HFFc6 (cell line): ENCODE measurements at places on chromosomes 2 and 18. TPM values are rescaled to one million over a fixed set of nuclear protein-coding genes. Genes with fewer than 3 reads are reported as not detected.

GRCh38 chr18:58268849-58269248 is 224.8 kb downstream of the NEDD4L start:
- H3K27ac ChIP-seq = peak overlapping the region; percentile 68; the same call in 1 of the 2 replicates
- H3K27me3 ChIP-seq = peaks cover 1% of the 10 kb centered on the region
- H3K36me3 ChIP-seq = no peaks in the 10 kb centered on the region; the same call in 1 of the 2 replicates
- no peak overlapping the region; the same call in 1 of the 2 replicates for H3K4me3 ChIP-seq
- H3K4me1 ChIP-seq = peaks cover 71% of the 10 kb centered on the region

DNA sequence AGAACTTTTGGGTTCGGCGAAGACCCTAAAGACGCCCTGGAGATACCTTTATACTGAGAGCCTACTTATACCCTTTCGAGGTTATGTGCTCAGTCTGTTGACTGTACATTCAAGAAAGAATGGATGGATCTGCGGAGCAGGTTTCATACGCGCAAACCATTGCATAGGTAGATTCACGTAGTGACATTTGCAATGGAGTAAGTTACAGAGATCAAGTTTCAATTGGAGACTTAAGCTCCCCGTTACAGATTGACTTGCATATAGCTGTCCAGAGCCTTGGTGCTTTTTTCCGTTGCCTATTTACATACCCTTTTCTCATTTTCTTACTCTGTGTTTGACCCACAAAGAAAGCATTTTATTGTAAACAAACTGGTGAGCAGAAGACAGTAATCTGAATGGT is 923 bp downstream of the PSMD1 start:
- peaks cover 16% of the 10 kb centered on the region for H3K36me3 ChIP-seq
- peaks cover 44% of the 10 kb centered on the region for H3K4me1 ChIP-seq
- no peak for DNase-seq
- peak overlapping the region; percentile 100 for H3K27ac ChIP-seq
- no peaks in the 10 kb centered on the region; the same call in none of the 2 replicates for H3K27me3 ChIP-seq
- peak overlapping the region; percentile 97 for H3K4me3 ChIP-seq

- peak overlapping the region; percentile 82 for H3K27ac ChIP-seq
These were observed 185.7 kb downstream of the MTCL1 start for GRCh38 chr18:8890957-8891464.

DNA sequence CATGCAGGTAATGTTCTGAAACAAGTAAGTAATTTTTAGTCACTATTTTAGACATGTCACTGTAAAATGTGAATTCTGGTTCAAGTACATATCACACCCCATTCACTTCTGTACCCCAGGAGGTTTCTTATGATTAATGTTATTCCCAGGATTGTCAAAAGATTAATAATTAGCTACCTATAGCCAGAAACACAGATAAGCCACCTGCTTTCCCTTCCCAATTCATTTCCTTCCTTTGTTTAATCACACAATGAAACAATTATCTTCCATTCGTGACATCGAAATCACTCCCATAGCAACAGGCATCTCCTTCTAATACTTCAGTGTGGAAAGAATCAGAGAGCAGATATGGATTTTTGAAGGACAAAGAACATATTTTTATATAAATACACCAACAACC is 1650.3 kb upstream of the CELF4 start:
- H3K27me3 ChIP-seq = no peaks in the 10 kb centered on the region; the same call in 1 of the 2 replicates
- DNase-seq = no peak
- H3K4me3 ChIP-seq = no peak overlapping the region

GRCh38 chr2:46846536-46846935 is 69.1 kb downstream of the MCFD2 start:
- H3K4me1 ChIP-seq = peaks cover 79% of the 10 kb centered on the region
- H3K36me3 ChIP-seq = no peaks in the 10 kb centered on the region; the same call in 1 of the 2 replicates
- no peak overlapping the region for H3K4me3 ChIP-seq
- peak overlapping the region; percentile 97 for H3K27ac ChIP-seq

DNA sequence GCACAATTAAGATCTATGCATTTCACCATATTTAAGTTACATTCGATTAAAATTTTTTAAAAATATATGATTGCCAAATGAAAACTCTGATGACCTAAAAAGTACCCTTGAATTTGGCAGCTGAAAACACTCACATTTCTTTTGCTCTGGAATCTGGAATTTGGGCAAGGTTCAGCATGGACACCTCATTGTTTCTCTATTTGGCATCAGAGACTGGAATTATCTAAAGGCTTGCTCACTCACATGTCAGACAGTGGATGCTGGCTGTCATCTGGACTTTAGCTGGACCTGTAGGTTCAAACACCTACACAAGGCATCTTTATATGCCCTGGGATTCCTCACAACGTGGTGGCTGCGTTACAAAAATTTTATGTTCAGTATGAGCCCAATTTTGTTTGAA is 16.1 kb downstream of the MBOAT2 start:
- peaks cover 90% of the 10 kb centered on the region for H3K4me1 ChIP-seq
- no peaks in the 10 kb centered on the region for H3K36me3 ChIP-seq
- H3K4me3 ChIP-seq = peak overlapping the region; percentile 46; the same call in 1 of the 2 replicates

MAPK4 gene
- not detected in 3 replicates for total RNA-seq

SPHKAP gene
- total RNA-seq = 0.68 to 0.94 TPM (median 0.85 TPM) in 3 replicates

IL1R1 gene
- total RNA-seq = 17.0 to 24.5 TPM (median 18.0 TPM) in 3 replicates
